ENCODE measurements at places on chromosomes 2 and 18. TPM values are rescaled to one million over a fixed set of nuclear protein-coding genes. Genes with fewer than 3 reads are reported as not detected.
A peak's percentile ranks its signal among the peaks of the same experiment; 100 is the strongest.

GRCh38 chr2:161982548-161983330, 91.3 kb downstream of the DPP4 start:
- DNase-seq, result no peak

DNA sequence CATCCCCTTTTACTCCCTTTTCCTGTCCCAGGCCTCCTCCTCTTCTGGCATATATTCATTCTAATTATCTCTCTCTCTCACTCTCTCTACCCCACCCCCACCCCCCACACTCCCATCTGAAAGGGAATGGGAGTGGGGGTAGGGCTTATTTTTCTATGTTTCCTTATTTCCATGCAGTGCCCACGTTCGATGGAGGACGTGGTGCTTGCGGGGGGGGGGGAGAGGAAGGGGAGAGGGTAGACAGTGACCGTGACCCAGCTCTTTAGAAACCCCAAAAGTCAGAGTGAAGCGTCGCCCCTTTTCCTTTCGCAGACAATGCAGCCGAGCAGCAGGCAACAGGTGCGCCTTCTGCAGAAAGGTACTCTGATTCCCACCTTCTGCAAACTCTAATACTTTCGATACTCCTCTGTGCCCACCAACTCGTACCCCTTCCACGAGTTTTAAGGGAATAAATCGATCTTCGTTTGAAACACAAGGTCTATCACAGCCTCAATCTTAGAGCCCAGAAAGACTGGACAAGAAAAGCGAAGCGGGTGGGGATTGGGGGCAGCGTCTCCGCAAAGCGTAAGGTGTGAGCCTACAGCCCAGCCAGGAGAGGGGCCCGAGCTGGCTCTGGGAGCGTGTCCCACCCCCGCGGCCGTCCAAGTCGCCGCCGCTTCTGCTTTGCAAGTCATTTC, 891 bp upstream of the NR4A2 start:
- DNase-seq, result no peak

- DNase-seq, result peak; percentile 70
These were observed 18.3 kb upstream of the SLC35F6 start for GRCh38 chr2:26745609-26746327.

DNA sequence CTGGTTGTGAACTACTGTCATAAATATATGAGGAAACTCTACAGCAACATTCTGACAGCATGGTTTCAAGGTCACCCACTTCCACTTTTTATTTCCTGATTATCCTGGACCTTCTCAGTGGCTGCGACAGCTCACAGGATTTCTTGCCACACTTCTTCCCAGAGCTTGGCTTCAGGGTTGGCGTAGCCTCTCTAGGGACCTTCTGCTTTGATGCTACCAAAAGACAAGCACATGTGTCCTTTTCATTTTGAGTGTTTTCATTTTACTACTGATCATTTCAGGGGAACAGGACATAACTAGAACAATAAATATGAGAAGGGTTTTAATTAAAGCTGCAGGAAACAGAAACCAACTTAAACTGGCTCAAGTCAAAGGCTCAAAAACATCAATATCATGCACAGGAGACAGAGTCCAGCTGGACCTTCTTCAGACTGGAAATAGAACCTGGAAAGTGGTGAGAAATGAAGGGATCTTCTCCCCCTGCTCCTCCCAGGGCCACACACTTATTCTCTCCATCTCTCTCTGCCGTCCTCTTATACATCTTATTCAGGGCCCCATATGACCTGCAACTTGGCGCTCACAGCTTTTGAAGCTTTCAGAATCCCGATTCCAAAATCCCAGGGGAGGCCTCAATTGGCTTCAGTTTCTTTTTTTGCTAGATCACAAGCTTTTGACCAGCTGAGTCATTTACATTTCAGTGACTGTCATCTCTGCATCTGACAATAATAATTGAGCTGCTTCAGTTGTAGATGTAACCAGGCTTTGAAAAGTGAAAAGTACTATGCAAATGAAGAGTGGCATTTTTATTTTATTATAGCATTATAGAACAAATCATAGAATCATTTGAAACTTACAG, 9.7 kb downstream of the VIT start:
- no peak for DNase-seq

Gene LRRTM1
- 0.48 TPM for polyA plus RNA-seq

Gene ABCB11
- polyA plus RNA-seq, result not detected

DNA sequence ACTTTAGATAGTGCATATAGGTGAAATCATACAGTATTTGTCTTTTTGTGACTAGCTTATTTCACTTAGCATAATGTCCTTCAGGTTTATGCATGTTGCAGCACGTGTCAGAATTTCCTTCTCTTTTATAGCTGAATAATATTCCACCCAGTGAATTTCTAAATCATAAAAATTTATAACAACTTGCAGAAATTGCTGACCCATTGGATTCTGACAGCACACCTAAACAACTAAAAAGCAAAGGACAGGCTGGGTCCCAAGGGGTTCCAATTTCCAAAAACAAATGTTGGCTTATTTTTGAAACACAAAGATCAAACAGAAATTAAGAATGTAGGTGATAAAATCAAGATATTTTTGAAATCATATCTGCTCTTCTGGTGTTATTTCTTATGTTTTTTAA, 86.5 kb upstream of the ACKR3 start:
- no peak for DNase-seq

Gene ZNF519
- 6.5 TPM for polyA plus RNA-seq

- peak; percentile 44 for DNase-seq
These were observed 86.3 kb upstream of the EFEMP1 start for GRCh38 chr2:56009758-56010458.

GRCh38 chr2:182142062-182142461, 156.4 kb downstream of the PPP1R1C start:
- no peak for DNase-seq

DNA sequence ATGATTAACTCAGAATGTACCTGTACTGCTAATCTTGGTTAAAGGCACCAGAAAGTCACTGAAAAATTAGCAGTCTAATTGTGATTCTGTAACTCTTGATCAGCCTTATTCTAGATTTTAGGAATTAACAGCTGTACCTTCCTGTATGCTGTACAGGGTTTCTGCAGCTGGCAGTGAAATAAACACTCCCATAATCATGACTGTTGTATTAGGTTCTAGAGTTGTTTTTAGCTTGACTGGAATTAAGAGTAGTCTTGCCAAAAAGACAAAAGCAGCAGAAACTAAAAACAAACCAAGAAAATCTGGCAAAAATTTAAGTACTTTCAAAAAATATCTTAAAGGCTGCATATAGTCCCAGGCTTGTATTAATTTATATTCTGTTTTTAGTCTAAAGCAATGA, 103.5 kb downstream of the SOS1 start:
- peak; percentile 3 for DNase-seq

Gene AKAIN1
- polyA plus RNA-seq, result not detected

Gene TRAF3IP1
- polyA plus RNA-seq, result 9.3 TPM

DNA sequence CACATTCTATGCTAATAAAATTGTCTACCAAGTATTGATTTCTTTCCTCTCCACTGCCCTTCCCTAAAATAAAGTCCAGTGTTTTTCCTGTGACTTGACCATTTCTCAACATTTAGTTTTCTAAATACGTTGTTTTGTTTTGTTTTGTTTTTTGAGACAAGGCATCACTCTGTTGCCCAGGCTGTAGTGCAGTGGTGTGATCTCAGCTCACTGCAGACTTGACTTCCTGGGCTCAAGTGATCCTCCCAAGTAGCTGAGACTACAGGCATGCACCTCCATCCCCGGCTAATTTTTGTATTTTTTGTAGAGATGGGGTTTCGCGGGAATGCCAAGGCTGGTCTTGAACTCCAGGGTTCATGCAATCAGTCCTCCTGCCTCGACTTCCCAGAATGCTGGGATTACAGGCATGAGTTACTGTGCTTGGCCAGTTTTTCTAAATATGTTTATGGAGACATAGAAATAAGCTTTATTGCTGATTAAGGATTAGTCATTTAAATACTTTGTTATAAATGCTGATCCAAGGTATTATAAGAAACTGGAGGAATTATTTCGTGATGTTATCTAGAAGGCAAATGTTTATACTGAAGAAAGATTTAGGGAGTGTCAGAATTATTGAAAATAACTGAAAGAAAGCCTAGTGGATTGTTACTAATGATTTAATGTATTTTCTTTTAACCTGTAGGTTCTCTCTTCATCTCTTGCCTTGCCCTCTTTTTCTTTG, 5.7 kb upstream of the HTR2B start:
- no peak for DNase-seq

- DNase-seq, result peak; percentile 34
These were observed 31.7 kb upstream of the MAP4K3 start for GRCh38 chr2:39468579-39469451.

- DNase-seq, result no peak
These were observed 16.9 kb downstream of the STEAP3 start for GRCh38 chr2:119240311-119241204.

Gene RUFY4
- polyA plus RNA-seq, result 0.13 TPM

Gene UGT1A7
- polyA plus RNA-seq, result not detected

DNA sequence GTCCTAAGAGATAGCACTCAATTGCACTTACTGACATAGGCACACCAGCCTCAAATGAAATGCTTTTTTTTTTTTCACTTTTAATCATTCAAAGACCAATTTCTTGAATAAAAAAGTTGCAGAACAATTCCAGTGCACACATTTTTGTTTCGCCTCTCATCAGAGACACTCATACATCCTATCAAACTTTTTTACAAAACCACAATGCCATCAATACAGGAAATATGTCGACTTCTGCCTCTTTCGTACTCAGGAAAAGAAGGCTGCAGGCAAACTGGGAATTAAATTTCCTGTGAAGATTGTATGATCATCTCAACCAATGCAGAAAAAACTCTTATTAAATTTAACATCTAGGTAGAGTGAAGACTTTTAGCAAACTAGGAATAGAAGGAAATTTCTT, 112.4 kb downstream of the DNER start:
- DNase-seq, result no peak

- DNase-seq, result no peak
These were observed 361.6 kb downstream of the MYCN start for GRCh38 chr2:16301961-16302360.

- DNase-seq, result no peak
These were observed 2.0 kb downstream of the TMEM169 start for GRCh38 chr2:216083464-216084281.

Gene TFCP2L1
- polyA plus RNA-seq, result 0.22 TPM

Gene IL37
- not detected for polyA plus RNA-seq

Gene ALPP
- polyA plus RNA-seq, result not detected

- no peak for DNase-seq
These were observed 21.5 kb upstream of the MFSD2B start for GRCh38 chr2:23988371-23988770.

Gene ANKRD29
- polyA plus RNA-seq, result 5.1 TPM

Gene PMAIP1
- polyA plus RNA-seq, result 50.3 TPM

- DNase-seq, result no peak
These were observed 67.1 kb upstream of the XPO1 start for GRCh38 chr2:61605245-61605644.

Gene PROM2
- polyA plus RNA-seq, result 1.4 TPM

Measured in hindlimb muscle (tissue), 1 donor.